ENCODE measurements at places on chromosomes 4 and X. TPM values are rescaled to one million over a fixed set of nuclear protein-coding genes. Genes with fewer than 3 reads are reported as not detected.

DNA sequence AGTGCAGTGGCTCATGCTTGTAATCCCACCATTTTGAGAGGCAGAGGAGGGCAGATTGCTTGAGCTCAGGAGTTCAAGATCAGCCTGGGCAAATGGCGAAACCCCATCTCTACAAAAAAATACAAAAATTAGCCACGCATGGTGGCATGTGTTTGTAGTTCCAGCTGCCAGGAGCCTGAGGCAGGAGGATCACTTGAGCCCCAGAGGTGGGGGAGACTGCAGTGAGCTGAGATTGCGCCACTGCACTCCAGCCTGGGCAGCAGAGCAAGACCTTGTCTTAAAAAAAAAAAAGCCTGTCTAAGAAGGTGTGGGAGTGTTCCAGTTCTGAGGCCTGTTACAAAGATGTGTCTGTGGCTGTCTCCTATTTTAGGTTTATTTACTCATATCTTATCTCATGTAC lies 38.0 kb downstream of the PI4K2B start:
- H3K36me3 ChIP-seq = no peaks in the 10 kb centered on the region
- no peaks in the 10 kb centered on the region for H3K27me3 ChIP-seq
- H3K4me3 ChIP-seq = no peak overlapping the region
- DNase-seq = no peak
- no peak overlapping the region for H3K27ac ChIP-seq

DNA sequence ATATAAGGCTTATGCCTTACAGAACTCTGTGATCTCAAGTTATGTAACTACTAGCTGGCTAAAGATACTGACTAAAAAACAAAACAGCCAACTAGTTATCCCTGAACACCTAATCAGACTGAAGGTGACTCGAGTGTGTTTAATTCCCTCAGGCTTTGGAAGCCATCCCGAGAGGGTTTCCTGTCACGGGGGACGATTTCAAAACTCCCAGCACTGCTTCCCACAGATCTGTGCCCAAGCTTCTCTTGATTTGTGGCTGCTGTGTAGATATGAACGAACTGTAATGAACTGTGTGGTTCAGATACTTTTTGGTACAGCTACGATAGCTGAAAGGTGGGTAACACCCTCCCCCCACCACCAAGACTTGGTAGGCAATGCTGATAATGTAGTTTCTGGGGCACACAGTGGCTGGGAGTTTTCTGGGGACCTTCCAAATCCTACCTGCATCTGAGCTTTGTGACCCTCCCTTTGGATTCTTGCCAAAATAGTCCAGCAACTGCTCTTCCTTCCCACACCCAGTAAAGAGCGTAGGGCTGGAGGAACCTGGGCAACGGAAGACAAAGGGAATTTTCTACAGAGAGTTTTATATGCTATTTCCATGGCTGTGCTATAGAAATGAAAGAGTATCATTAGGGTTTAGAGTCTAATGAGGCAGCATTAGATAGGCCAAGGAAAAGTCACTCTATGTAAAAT lies 148.8 kb downstream of the MGST2 start:
- H3K4me3 ChIP-seq = no peak overlapping the region
- H3K36me3 ChIP-seq = no peaks in the 10 kb centered on the region
- peak overlapping the region; percentile 26 for H3K27ac ChIP-seq
- no peaks in the 10 kb centered on the region for H3K27me3 ChIP-seq
- H3K4me1 ChIP-seq = peaks cover 17% of the 10 kb centered on the region

- H3K36me3 ChIP-seq = no peaks in the 10 kb centered on the region
- DNase-seq = peak; percentile 57
- peaks cover 33% of the 10 kb centered on the region for H3K4me1 ChIP-seq
- H3K27ac ChIP-seq = peak overlapping the region; percentile 63
These were observed 173.3 kb upstream of the ARHGEF9 start for GRCh38 chrX:63958134-63958865.

EFHC2 gene
- not detected for total RNA-seq

GRCh38 chr4:7068279-7068842 lies 497 bp upstream of the GRPEL1 start:
- peaks cover 24% of the 10 kb centered on the region for H3K4me1 ChIP-seq
- H3K27ac ChIP-seq = peak overlapping the region; percentile 87
- H3K27me3 ChIP-seq = no peaks in the 10 kb centered on the region
- DNase-seq = no peak
- peak overlapping the region; percentile 29 for H3K4me3 ChIP-seq

PRR32 gene
- total RNA-seq = not detected

CDKL2 gene
- total RNA-seq = 4.6 TPM

IL1RAPL1 gene
- total RNA-seq = not detected

EVC gene
- 30.0 TPM for total RNA-seq

DNA sequence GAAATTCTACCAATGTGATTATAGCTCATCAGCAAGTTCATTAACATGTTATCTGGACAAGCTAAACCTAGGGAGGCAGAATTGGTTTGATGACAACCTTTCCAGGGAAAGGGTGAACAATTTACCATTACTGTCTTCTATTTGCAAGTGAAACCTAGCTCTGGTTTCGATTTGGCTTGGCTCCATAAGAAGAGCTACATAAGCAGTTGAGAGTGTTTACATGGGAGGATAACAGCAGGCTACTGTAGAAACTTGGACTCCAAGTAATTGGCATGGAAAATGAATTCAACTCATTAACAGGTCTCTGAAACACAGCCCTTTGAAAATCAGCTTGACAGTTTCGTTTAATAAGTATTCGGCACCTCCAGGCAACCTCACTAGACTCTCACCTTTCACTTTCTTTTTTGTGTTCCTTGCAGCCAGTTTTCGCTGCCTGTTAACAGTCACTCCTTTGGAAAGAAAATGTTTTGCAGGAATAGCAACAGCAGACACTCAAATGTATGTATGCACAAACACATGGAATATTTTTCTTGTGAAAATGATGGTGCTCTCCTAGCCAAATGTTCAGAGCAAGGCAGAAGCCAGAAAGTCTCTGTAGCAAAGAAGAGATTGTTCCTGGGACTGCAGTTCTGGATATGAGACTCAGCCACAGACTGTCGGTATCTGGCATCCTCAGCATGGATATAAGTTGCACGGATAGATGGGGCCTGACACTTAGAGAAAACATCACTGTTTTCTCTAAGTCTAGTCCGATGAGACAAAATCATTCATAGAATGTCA lies 27.5 kb downstream of the POU3F4 start:
- no peaks in the 10 kb centered on the region for H3K27me3 ChIP-seq
- H3K4me1 ChIP-seq = no peaks in the 10 kb centered on the region
- no peaks in the 10 kb centered on the region for H3K36me3 ChIP-seq
- H3K27ac ChIP-seq = no peak overlapping the region

DNA sequence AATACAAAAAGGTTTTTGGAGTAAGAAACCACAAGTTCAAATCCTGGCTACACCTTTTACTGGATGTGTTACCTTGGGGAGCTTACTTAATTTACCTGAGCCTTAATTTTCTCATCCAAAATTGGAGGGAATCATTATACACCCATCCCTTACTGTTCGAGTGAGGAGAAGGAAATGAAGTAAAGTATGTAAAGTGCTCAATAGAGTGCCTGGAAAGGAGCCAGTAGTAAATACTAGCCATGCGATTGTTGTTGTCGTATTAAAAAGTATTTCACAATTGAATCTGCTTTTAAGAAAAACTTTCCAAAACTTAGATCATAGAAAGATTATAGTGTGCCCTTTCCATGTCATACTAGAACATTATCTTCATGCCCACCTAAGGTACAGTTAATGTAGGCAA lies 124.5 kb downstream of the ATXN3L start:
- H3K27ac ChIP-seq = peak overlapping the region; percentile 69
- no peaks in the 10 kb centered on the region for H3K27me3 ChIP-seq
- no peak overlapping the region for H3K4me3 ChIP-seq
- H3K36me3 ChIP-seq = no peaks in the 10 kb centered on the region

EGFL6 gene
- not detected for total RNA-seq

DNA sequence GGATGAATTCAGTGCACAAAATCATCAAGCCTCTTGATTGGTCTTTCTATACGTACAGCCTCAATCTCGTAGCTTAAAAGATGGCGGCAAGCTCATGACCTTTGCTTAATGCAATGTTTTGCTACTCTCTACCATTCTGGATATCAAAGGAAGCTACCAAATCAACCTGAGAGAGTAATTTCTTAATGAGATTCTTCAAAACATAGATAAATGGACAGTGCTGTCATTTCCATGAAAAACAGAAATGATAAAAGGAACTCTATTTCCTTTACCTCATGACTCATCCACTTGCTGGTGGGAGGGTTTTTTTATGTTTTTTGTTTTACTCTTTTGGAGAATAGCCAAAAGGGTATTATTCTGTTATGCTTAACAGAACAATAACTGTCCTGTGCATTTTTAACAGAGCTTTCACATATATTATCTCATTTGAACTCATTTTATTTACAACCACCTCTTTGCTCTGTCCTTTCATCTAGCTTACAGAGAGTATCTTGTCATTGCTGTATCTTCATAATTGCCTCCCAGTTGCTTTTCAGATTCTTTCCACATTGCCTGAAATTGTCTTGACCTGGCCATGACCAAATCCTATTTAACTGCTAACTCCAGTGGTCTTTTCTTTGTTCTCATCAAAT lies 138.6 kb upstream of the GPR101 start:
- no peaks in the 10 kb centered on the region for H3K36me3 ChIP-seq
- no peaks in the 10 kb centered on the region for H3K27me3 ChIP-seq
- no peak overlapping the region for H3K4me3 ChIP-seq
- DNase-seq = no peak
- H3K27ac ChIP-seq = no peak overlapping the region

GRCh38 chr4:39539089-39539611 lies 11.9 kb upstream of the UGDH start:
- no peak overlapping the region for H3K27ac ChIP-seq
- peak; percentile 39 for DNase-seq
- H3K36me3 ChIP-seq = no peaks in the 10 kb centered on the region

DNA sequence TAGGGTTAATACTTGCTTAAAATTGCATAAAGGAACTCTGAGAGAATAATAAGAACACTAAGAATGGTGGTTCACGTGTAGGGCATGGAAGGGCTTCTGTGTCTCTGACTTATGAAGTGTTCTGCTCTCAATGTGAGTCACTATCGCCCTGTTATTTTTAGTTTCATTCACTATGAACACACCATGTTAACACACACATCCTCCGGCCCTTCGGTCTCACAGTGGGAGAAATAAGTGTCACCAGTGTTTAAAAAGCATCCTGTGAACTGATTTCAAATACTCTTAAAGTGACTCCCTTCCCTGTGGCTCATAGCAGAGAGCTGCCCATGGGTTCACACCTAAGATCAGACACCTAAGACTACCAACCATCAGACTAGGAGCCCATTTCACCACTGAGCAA lies 33.8 kb upstream of the FGFBP2 start:
- H3K4me3 ChIP-seq = no peak overlapping the region
- no peak overlapping the region for H3K27ac ChIP-seq
- H3K36me3 ChIP-seq = no peaks in the 10 kb centered on the region
- H3K27me3 ChIP-seq = no peaks in the 10 kb centered on the region
- DNase-seq = no peak

- H3K27me3 ChIP-seq = no peaks in the 10 kb centered on the region
- no peaks in the 10 kb centered on the region for H3K36me3 ChIP-seq
- no peak overlapping the region for H3K4me3 ChIP-seq
- no peak for DNase-seq
- H3K27ac ChIP-seq = no peak overlapping the region
These were observed 1365.9 kb upstream of the AGA start for GRCh38 chr4:178808106-178808505.

GRCh38 chrX:45035071-45035470 lies 162.1 kb downstream of the KDM6A start:
- H3K4me3 ChIP-seq = no peak overlapping the region
- H3K4me1 ChIP-seq = no peaks in the 10 kb centered on the region
- no peaks in the 10 kb centered on the region for H3K27me3 ChIP-seq

- H3K4me3 ChIP-seq = no peak overlapping the region
- H3K36me3 ChIP-seq = no peaks in the 10 kb centered on the region
- no peaks in the 10 kb centered on the region for H3K27me3 ChIP-seq
- no peaks in the 10 kb centered on the region for H3K4me1 ChIP-seq
- no peak for DNase-seq
These were observed 30.9 kb downstream of the PAGE2 start for GRCh38 chrX:55119712-55120111.

DNA sequence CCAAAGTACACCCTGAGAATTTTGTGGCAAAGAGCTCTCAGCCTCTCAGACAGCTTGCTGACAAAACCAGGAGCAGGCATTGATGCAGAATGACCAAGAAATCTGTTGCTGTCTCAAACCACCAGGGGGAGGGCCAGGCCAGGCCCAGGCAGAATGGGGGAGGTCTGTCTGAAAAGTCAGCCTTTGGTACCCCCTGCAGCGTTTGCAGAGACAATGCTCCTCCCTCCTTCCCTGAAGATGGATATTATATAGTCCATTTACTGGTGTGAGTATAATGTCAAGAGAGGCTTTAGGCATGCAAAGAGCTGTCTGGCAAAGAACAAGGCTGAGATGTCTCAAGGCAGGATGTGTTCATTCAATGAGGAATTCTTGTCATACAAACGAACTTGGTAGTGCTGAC lies 52.9 kb upstream of the TRPC5OS start:
- H3K4me1 ChIP-seq = no peaks in the 10 kb centered on the region
- no peak overlapping the region for H3K27ac ChIP-seq
- no peak overlapping the region for H3K4me3 ChIP-seq
- H3K36me3 ChIP-seq = no peaks in the 10 kb centered on the region
- DNase-seq = no peak

DNA sequence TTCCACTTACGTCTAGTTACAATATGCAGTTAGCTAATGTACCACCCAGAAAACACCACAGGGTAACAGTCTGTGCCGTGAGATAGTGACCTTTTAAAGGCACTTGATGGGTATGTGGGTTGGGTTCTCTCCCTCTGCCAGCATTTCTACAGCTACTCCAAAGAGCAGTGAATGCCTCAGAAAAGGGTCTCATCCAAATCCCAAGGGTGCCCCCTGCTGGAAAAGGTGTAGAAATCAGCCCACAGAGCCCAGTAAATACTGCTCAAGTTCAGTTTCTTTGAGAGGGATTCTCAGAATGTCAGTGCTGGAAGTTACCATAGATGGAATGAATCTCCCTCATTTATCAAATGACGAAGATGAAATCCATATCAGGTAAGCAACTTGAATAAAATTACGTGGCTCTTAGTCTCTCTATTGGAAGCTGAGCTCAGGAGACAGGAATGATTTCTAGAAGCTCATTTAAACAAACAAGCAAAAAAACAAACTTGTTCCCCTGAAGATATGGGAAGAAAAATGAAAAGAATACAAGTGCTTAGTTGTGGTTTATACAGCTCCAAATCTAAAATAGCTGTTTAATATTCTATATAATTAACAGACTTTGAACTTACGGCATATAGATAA lies 9.5 kb downstream of the RNF175 start:
- H3K4me3 ChIP-seq = no peak overlapping the region
- H3K27me3 ChIP-seq = no peaks in the 10 kb centered on the region
- H3K4me1 ChIP-seq = no peaks in the 10 kb centered on the region
- no peak overlapping the region for H3K27ac ChIP-seq

DNA sequence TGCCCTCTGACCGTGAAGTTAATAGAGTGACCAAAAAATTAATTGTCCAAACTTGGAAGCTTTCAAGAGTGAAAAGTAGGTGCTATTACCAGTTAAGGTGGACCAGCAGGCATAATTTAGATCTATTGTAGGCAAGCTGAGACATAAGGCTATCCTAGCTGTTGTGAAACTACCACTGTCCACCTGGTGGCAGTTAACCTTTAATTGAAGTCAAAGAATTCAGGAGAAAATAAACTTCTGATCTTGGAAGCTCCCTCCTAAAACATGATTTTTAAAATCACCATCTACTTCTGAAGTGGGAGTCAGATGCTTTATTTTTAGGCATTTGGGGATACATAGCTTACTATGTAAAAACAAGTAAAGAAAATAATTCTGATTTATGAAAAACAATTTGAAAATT lies 636.3 kb upstream of the HTR2C start:
- H3K4me1 ChIP-seq = no peaks in the 10 kb centered on the region
- DNase-seq = no peak
- H3K27ac ChIP-seq = no peak overlapping the region
- H3K4me3 ChIP-seq = no peak overlapping the region
- H3K36me3 ChIP-seq = no peaks in the 10 kb centered on the region

FGF5 gene
- not detected for total RNA-seq

Data from body of pancreas (tissue), 4 donors.